K562 (cell line): ENCODE measurements at places on chromosomes 7 and 10. TPM values are rescaled to one million over a fixed set of nuclear protein-coding genes. Genes with fewer than 3 reads are reported as not detected.
A peak's percentile ranks its signal among the peaks of the same experiment; 100 is the strongest.

DNA sequence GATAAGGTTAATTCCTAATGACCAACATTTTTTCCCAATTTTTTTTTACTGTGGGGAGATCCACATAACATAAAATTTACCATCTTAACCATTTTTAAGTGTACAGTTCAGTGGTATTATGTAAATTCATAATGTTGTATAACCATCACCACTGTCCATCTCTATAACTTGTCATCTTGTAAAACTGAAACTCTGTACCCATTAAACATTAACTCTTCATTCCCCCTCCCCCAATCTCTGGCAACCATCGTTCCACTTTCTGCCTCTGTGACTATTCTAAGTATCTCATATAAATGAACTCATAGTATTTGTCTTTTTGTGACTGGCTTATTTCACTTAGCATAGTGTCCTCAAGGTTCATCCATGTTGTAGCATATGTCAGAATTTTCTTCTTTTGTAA lies 46.0 kb upstream of the HPS1 start:
- H3K36me3 ChIP-seq: no peaks in the 10 kb centered on the region
- no peak for DNase-seq
- H3K4me1 ChIP-seq: no peaks in the 10 kb centered on the region
- no peaks in the 10 kb centered on the region for H3K27me3 ChIP-seq
- H3K27ac ChIP-seq: no peak overlapping the region

DNA sequence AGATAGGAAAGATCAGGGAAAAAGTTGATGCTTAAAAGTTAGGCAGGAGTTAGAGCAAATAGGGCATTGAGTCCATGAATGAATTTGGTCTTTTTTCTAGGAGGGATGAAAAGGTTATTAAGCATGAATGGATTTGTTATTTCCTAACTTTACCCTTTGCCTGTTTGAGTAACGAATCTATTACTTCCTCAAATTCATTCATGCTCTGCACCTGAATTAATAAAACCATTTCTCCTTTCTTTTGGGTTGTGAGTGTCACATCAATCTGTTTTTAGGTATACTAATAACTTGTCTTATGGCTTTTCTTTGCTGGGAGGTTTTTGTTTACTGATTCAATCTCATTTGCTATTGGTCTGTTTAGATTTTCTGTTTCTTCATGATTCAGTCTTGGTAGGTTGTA lies 1217.7 kb upstream of the CELF2 start:
- H3K4me3 ChIP-seq: no peak overlapping the region
- no peak overlapping the region for H3K27ac ChIP-seq
- DNase-seq: no peak
- no peaks in the 10 kb centered on the region for H3K36me3 ChIP-seq
- no peaks in the 10 kb centered on the region for H3K4me1 ChIP-seq

- H3K4me3 ChIP-seq: no peak overlapping the region
- no peaks in the 10 kb centered on the region for H3K4me1 ChIP-seq
- DNase-seq: peak; percentile 38
- no peak overlapping the region for H3K27ac ChIP-seq
These were observed 112.2 kb downstream of the CYTH3 start for GRCh38 chr7:6160191-6160623.

GRCh38 chr10:66405566-66405965 lies 520.3 kb upstream of the LRRTM3 start:
- H3K27ac ChIP-seq: no peak overlapping the region
- H3K4me3 ChIP-seq: no peak overlapping the region
- no peaks in the 10 kb centered on the region for H3K36me3 ChIP-seq
- no peaks in the 10 kb centered on the region for H3K4me1 ChIP-seq
- no peaks in the 10 kb centered on the region for H3K27me3 ChIP-seq

GRCh38 chr7:132542895-132543294 lies 33.4 kb downstream of the PLXNA4 start:
- no peak overlapping the region for H3K4me3 ChIP-seq
- no peak for DNase-seq
- no peak overlapping the region for H3K27ac ChIP-seq
- H3K4me1 ChIP-seq: no peaks in the 10 kb centered on the region

GRCh38 chr10:77925795-77926565 lies 575 bp downstream of the DLG5 start:
- H3K4me1 ChIP-seq: peaks cover 38% of the 10 kb centered on the region; the same call in 2 of the 3 replicates
- no peaks in the 10 kb centered on the region for H3K27me3 ChIP-seq
- peaks cover 7% of the 10 kb centered on the region; the same call in 1 of the 3 replicates for H3K36me3 ChIP-seq
- H3K27ac ChIP-seq: peak overlapping the region; percentile 75
- DNase-seq: no peak

- no peaks in the 10 kb centered on the region for H3K4me1 ChIP-seq
- no peaks in the 10 kb centered on the region for H3K36me3 ChIP-seq
- H3K4me3 ChIP-seq: no peak overlapping the region
- no peak for DNase-seq
- no peak overlapping the region for H3K27ac ChIP-seq
These were observed 227.6 kb upstream of the IMMP2L start for GRCh38 chr7:111789870-111790269.

DNA sequence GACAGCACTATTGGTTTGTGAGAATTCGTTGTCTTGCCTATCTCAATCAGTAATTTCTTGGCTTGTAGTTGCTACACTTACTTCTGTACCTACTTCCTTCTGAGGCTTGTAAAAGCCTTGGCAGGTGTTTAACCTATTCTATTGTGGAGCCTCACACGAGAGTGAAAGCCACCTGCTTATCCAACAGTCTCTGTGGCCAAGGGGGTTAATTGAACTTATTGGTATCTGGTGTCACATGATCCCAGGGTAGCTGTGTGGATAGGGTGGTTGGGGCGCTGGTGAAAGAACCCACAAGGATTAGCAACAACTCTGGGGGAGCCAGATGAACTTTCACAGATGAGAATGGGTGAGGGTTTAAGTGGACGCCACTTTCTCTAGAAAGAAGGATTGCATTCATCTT lies 13.9 kb upstream of the ATP6V0E2 start:
- no peak overlapping the region for H3K4me3 ChIP-seq
- peaks cover 12% of the 10 kb centered on the region for H3K4me1 ChIP-seq
- no peak overlapping the region for H3K27ac ChIP-seq
- H3K36me3 ChIP-seq: no peaks in the 10 kb centered on the region
- no peak for DNase-seq

DNA sequence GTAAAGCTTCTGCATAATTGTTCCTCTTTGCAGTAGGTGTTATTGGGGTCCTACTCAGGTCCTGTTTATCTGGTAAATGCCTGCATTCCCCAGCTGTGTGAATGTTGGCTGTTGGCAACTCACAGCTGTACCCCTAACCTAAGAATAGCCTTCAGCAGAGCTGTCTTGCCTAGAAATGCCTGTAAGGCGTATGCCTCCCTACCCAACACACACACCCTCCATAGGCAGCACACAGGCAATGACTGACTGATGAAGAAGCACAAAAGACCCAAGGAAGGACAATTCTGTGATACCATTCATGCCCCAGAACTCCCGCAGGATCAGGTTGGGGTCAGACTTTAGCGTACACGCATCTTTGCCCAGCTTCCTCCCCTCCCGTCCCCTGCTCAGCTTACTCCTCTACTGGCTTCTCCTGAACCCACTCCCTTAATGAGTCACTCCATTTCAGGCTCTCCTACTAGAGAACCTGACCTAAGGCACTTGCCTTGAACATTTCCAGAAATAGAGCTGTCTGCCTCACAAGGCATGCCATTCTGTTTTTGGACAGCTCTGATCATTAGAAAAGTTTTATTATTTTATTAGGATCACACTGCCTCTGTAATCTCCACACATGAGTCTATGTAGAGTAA lies 99.2 kb upstream of the PIK3CG start:
- no peak for DNase-seq
- no peaks in the 10 kb centered on the region for H3K27me3 ChIP-seq
- H3K36me3 ChIP-seq: no peaks in the 10 kb centered on the region
- H3K4me1 ChIP-seq: peaks cover 25% of the 10 kb centered on the region
- no peak overlapping the region for H3K4me3 ChIP-seq

DNA sequence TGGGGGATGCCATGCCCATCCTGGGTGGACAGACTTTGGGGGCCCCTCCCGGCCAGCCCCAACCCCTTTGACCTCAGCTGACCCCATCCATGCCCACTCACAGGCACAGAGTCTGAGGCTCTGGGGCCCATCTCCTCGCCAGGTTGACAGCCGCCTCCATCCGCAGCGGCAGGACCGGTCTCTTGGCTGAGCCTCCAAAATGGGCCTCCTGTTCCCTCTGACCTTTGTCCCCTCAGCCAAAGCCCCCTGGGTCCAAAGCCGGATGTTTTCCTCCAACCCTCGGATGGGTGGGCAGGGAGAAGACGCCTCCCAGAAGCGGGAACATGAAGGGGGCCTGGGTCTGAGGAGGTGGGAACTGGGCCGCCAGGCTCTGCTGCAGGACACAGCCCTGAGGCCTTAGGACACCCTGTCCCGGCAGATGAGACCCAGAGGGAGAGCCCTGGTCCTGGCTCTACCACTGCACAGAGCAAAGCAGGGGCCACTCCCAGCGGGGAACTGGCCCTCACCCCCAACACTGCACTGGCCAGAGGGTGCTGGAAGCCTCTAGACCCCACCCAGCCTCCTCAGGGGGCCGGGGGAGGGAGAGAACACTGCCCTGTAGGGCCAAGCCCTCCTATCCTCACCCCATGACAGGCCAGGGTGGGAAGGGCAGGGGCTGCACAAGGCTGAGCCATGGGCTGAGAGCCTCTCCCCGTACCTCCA lies 12.6 kb downstream of the PDGFA start:
- no peak overlapping the region for H3K4me3 ChIP-seq
- H3K27me3 ChIP-seq: no peaks in the 10 kb centered on the region
- H3K36me3 ChIP-seq: no peaks in the 10 kb centered on the region
- H3K27ac ChIP-seq: no peak overlapping the region
- DNase-seq: no peak

DNA sequence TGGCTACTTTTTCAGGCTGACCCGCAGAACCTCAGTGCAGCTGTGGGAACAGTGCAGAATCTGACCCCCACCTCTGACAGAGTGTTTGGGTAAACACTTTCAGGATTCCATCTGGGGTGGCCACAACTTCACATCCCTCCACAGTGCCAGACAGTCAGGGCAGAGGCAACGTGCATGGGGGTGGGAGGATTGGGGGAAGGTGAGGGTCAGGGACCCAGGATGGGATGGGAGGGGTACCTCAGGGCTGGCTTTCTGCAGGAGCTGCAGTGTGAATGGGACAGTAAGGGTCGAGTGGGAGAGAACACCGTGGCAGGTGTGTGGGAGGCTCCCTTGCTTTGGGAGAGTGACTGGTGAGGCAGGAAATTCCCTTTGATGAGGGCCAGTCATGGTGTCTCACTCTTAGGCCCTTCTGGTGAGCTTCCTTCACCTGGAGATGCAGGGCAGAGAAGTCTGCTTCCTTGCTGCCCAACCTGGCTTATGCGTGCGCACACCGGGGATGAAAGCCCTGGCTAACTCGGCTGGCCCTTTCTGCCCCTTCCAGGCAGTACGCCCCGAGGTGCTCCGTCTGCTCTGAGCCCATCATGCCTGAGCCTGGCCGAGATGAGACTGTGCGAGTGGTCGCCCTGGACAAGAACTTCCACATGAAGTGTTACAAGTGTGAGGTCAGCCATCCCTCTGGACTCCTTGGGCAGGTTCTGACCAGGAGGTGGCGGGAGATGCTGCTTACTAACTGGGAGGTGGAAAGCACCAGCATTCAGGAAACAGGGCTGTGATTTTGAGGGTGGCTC lies 8.4 kb downstream of the ZYX start:
- DNase-seq: peak; percentile 26
- H3K27me3 ChIP-seq: no peaks in the 10 kb centered on the region; the same call in 2 of the 3 replicates
- peaks cover 28% of the 10 kb centered on the region for H3K4me1 ChIP-seq

DNA sequence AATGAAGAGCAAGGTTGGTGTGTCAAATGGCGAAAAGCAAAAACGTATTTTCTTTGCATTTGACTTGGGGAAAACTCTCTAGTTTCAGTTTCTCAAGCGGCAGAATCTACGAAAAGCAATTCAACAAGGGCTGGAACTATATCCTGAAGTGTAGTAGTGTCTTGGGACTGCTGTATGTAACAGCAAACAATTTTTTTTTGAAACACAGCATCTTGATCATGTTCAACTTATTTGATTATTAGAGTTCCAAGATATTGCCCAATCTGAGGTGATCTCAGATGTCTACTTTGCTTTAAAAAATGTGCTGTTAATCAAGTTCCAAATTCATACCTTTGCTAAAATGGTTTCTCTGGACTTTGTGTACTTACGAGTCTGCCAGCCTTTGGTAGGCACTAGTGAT lies 120.6 kb downstream of the ZWINT start:
- H3K36me3 ChIP-seq: no peaks in the 10 kb centered on the region
- H3K27ac ChIP-seq: no peak overlapping the region

- H3K4me1 ChIP-seq: no peaks in the 10 kb centered on the region
- no peak overlapping the region for H3K27ac ChIP-seq
- peaks cover 6% of the 10 kb centered on the region; the same call in 1 of the 2 replicates for H3K27me3 ChIP-seq
- H3K4me3 ChIP-seq: no peak overlapping the region
- DNase-seq: no peak
These were observed 78.0 kb downstream of the PTPRE start for GRCh38 chr10:127984945-127985344.

DNA sequence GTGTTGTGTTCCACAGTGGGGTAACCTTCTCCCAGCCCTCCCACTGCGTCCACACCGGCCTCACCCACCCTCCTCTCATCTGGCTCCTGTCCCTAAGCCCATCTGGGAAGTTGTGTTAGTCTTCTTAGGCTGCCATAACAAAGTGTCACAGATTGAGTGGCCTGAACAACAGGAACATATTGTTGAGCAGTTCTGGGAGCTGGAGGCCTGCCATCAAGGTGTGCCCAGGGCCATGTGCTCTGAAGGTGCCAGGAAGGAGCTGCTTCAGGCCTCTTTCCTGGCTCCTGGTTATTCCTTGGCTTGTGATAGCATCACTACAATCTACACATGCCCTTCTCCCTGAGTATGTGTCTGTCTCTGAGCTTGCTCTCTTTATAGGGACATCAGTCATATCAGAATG lies 327.6 kb upstream of the COBL start:
- no peak for DNase-seq
- no peaks in the 10 kb centered on the region for H3K4me1 ChIP-seq
- H3K4me3 ChIP-seq: no peak overlapping the region
- H3K27me3 ChIP-seq: peaks cover 23% of the 10 kb centered on the region
- no peak overlapping the region for H3K27ac ChIP-seq

GRCh38 chr7:122013630-122014029 lies 130.4 kb downstream of the AASS start:
- no peak for DNase-seq
- H3K4me1 ChIP-seq: no peaks in the 10 kb centered on the region
- H3K27ac ChIP-seq: no peak overlapping the region
- H3K36me3 ChIP-seq: no peaks in the 10 kb centered on the region

- H3K4me3 ChIP-seq: no peak overlapping the region
- DNase-seq: no peak
- H3K27ac ChIP-seq: no peak overlapping the region
- H3K4me1 ChIP-seq: no peaks in the 10 kb centered on the region
- H3K27me3 ChIP-seq: no peaks in the 10 kb centered on the region
These were observed 472.1 kb upstream of the IGFBP3 start for GRCh38 chr7:46393142-46393541.

GRCh38 chr10:109914966-109915365 lies 8.3 kb downstream of the XPNPEP1 start:
- no peaks in the 10 kb centered on the region; the same call in 1 of the 2 replicates for H3K4me1 ChIP-seq
- H3K27me3 ChIP-seq: no peaks in the 10 kb centered on the region
- no peak overlapping the region for H3K4me3 ChIP-seq
- peaks cover 13% of the 10 kb centered on the region; the same call in 2 of the 3 replicates for H3K36me3 ChIP-seq
- no peak overlapping the region for H3K27ac ChIP-seq

Gene CHN2
- total RNA-seq: 0.38 and 0.44 TPM in 2 replicates

Gene BRI3
- 55.1 and 57.4 TPM in 2 replicates for total RNA-seq

Gene SPDYE16
- 0.13 TPM in 1 of 2 replicates, not detected in the other for total RNA-seq

Gene BTBD16
- not detected in 2 replicates for total RNA-seq

Gene PAPOLB
- 0.16 and 0.25 TPM in 2 replicates for total RNA-seq

Gene COL13A1
- not detected in 2 replicates for total RNA-seq

Gene ANK3
- total RNA-seq: 25.0 and 32.3 TPM in 2 replicates

Gene GFRA1
- 0.04 TPM in 2 replicates for total RNA-seq

Gene TAS2R40
- not detected in 2 replicates for total RNA-seq

Gene C1QL3
- not detected in 2 replicates for total RNA-seq
